Progenitor cell of endocrine pancreas (in vitro differentiated cells): ENCODE measurements at places on chromosomes 13 and 19. TPM values are rescaled to one million over a fixed set of nuclear protein-coding genes. Genes with fewer than 3 reads are reported as not detected.
A peak's percentile ranks its signal among the peaks of the same experiment; 100 is the strongest.

Gene ZNF28
- 29.4 and 32.3 TPM in 2 replicates for total RNA-seq

Gene STOML3
- total RNA-seq: not detected in 2 replicates

Gene ZNF607
- 22.7 and 28.9 TPM in 2 replicates for total RNA-seq

GRCh38 chr19:56125806-56126590 is 4.9 kb upstream of the ZNF787 start:
- no peak for DNase-seq

- DNase-seq: no peak
These were observed 3.2 kb downstream of the KLF16 start for GRCh38 chr19:1860042-1860775.

Gene SELENOV
- total RNA-seq: 5.1 and 6.5 TPM in 2 replicates

Gene LILRB5
- not detected in 2 replicates for total RNA-seq

Gene ANO8
- total RNA-seq: 45.2 and 45.3 TPM in 2 replicates

Gene STARD13
- 11.6 and 11.7 TPM in 2 replicates for total RNA-seq

DNA sequence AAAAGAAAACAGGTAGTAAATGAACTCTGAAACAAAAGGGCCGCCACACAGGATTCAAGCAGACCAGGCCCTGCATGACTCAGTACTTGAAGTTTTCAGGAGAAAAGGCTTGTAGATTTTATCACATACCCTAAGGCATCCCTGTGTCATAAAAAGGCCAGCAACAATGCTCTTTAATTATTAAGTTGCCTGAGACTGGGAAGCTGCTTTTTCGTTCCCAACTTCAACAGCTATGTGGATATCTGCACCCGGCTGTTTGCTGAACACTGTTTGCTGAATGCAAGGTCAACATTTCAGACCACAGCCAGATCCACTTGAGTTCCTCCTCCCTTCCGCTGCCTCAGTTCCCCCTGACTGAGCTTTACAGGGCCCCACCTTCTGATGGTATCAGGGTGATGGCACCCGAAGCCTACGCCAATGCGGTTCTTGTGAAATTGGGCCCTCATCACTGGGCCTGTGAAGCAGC is 6.1 kb upstream of the ECH1 start:
- no peak for DNase-seq

DNA sequence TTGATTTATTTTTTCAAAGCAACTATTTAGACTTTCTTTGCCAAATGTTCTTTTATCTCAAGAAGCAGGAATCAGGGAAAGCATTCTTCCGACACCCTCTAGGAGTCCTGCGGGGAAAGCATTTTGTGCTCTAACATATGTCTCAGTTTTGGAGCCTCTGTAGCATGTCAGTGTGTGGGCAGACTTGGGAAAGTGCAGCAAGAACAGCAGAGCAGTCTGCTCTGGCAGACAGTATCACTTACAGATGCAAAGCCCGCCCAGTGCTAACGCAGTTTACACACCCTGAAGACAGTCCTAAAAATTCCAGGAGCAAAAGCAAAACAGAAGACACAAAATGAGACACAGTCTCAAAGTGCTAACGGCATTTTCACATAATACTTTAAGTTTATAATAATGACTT is 393.5 kb downstream of the KLF12 start:
- DNase-seq: no peak

DNA sequence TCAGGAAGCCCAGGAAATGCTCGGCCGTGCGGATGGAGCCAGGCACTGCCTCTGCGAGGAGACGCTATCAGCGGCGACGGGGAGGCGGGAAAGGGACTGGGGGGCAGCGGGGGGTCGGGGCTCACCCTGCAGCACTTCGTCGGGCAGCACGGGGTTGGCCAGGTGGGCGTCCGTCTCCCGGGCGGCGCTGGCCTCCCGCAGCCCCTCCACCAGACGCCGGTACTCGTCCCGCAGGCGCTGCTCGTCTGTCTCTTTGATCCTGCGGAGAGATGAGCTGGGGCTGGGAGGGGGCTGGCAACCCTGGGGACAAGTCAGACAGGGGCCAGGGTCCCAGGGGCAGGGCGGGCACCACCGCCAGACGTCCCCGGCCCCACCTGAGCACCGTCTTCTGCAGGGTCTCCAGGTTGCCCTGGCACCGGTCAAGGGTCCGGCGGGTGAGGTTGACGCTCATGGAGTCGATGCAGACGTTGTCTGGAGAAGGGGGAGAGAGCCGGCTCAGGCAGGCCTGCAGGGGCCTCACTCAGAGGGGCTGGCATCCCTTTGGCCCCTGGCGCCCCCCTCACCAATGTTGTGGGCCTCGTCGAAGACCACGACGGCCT is 6.4 kb downstream of the ERCC2 start:
- no peak for DNase-seq

Gene KIR2DL3
- not detected in 2 replicates for total RNA-seq

DNA sequence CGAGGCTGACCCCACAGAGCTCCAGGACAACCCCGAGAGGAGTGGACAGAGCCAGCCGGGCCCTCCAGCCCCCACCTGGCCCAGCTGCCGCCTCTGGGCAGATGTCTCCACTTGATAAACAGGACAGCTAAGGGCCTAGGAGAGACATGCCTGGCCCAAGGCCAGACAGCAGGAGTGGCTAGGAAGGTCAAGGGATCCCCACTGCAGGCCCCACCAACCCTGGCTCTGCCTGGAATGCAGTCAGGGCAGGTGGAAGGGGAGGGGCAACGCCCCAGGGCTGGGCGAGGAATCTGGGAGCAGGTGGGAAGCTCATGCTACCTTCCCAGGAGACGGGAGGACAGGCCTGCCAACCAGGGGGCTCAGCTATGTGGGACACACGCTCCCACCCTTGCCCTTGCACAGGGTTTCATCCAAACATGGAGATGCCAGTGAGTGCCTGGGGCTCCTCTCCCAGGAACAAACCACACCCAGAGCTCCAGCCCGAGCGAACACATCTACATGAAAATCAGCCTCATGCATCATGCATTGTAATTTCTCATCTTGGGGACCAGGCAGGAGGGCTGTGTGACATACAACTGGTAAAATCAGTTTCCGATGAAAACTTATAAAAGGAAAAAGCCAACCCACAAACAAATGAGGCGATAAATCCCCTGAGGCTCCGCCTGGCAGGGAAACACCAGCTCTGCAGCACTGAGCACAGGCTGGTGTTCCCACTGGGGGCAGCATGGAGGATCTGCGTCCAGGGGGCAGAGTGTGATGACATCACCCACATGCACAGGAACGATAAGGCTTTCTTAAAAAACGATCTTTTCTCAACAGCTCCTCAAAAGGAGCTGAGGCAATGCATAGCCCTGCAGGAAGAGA is 25.0 kb downstream of the SH3GL1 start:
- peak; percentile 61 for DNase-seq

DNA sequence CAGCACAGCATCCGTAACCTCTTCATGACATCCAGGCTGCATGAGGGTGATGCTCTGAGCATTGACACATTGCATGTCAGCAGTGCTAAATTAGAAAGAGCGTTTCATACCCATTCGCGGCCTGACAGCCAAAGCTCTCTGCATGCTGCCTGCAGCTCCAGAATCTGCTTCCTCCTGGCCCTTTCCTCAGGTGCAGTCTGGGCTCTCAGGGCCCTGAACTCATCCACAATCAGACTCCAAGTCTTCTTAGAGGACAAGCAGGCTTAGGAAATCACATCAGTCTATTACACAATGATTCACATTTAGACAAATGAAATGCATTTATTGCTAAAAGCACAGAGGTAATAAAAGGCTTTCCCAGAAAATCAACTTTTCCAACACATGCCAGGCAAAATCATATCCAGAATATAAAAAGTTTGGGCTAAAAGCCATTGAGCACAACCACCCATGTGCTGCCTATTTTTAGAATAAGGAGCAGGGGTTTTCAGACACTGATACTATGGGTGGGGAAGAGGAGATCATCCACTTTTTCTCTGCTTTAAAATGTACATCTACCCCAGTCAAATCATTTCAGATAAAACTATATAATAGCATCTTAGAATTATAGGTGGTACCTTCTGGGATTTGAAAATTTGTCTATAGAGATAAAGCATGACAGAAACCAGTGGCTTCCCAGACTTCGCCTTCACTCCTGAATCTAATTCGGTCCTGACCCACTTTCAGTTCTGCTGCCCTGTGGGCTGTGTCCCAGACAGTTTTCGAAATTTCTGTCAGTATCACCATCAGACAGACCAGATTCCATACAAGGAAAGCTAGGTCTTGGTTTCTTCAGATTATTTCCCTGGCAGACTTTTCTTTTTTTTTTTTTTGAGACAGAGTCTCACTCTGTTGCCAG is 109.3 kb downstream of the COL4A2 start:
- DNase-seq: no peak

DNA sequence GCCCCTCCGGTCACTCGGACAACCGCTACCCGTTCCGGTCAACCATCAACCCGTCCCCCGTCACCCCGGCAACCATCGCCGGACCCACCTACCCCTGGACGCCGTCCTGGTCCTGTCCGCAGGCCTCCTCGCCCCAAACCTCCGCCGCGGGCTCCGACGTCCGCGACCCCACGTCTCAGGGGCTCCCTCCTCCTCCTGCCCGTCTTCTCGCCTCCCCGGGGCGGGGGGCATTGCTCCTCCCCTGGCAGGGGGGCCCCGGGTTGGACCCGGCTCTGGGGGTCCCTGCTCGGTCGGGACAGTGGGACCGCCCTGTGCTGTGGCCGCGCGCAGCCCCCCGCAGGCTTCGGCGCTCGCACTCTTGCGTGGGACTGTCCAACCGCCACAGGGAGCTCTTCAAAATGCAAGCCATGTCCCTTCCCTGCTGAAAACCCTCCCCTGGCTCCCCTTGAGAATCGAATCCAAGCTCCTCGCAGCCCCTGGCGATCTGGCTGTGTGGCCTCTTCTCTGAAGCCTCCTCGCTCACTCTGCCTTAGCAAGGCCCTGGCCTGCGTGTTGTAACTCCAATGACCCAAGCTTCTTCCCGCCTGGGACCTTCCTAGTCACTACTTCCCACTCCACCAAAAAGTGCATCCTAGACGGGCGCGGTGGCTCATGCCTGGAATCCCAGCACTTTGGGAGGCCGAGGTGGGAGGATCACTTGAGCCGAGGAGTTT is 8.4 kb downstream of the EPHX3 start:
- no peak for DNase-seq

- DNase-seq: no peak
These were observed 10.1 kb downstream of the URI1 start for GRCh38 chr19:29952177-29952576.

Gene KLK14
- 0.62 and 0.89 TPM in 2 replicates for total RNA-seq

- no peak for DNase-seq
These were observed 1.6 kb upstream of the KLK10 start for GRCh38 chr19:51020988-51021651.

DNA sequence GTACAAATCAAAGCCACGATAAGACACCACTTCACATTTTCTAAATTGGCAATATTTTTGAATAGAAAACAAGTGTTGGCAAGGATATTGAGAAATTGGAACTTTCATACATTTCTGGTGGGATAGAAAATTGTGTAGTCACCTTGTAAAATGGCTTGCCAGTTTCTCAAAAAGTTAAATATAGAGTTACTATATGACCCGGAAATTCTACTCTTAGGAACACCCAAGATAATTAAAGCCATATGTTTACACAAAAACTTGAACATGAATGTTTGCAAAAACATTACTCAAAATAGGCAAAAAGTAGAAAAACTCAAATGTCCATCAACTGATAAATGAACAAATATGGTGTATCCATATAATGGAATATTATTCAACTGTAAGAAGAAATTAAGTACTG is 552.5 kb downstream of the TBC1D4 start:
- DNase-seq: no peak

- DNase-seq: no peak
These were observed 43.3 kb downstream of the EPS15L1 start for GRCh38 chr19:16428372-16429036.

DNA sequence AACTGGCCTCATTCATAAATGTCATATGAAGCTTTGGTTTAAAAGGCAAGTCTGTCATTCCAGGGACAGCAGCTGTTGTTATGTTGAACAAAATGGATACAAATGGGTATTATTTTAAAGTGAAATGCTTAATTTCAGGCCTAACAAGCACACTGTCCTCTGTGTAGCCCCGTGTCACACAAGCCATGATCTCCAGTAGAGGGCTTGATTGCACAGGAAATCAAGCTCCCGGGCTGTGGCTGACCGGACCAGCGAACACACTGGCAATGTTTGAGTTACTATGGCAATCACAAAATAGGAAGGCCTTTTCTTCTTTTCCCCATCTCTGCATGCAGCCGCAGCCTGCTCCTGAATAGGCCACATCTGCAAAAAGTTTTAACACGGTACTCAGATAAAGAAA is 64.0 kb upstream of the GSX1 start:
- DNase-seq: no peak

Gene PTGIR
- total RNA-seq: not detected in 2 replicates

DNA sequence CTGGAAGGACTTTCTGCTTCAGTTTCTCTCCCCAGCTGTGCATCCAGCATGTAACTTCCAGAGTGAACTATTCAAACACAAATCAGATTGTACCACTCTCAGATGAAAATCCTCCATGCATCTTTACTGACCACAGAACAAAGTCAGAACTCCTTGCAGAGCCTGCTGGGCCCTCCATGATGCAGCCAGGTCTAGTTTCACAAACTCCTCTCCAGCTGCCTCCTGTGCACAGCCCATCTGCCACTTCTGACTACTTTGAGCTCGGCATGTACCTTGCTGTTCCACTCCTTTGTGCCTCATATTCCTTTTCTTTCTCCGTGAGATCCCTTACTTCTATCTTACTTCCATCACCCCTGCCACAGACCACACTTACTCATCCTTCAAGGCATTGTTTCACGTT is 31.4 kb downstream of the NALCN start:
- DNase-seq: no peak

DNA sequence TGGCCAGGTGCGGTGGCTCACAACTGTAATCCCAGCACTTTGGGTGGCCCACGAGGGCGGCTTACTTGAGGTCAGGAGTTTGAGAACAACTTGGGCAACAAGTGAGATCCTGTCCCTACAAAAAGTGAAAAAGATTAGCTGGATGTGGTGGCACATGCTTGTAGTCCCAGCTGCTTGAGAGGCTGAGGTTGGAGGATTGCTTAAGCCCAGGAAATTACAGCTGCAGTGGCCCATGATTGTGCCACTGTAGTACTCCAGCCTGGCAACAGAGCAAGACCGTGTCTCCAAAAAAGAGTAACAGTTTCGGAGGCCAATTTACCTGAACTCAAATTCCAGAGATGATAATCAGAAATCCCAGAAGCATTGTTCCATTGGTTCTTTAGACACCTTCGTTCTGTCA is 4.4 kb downstream of the ZNF473 start:
- DNase-seq: no peak

- no peak for DNase-seq
These were observed 5.4 kb downstream of the TM9SF2 start for GRCh38 chr13:99506634-99507033.

Gene RLN3
- not detected in 2 replicates for total RNA-seq

- DNase-seq: peak; percentile 50
These were observed 5.7 kb downstream of the JAK3 start for GRCh38 chr19:17841810-17842662.

GRCh38 chr19:51572410-51572809 is 1.3 kb downstream of the ZNF175 start:
- no peak for DNase-seq

DNA sequence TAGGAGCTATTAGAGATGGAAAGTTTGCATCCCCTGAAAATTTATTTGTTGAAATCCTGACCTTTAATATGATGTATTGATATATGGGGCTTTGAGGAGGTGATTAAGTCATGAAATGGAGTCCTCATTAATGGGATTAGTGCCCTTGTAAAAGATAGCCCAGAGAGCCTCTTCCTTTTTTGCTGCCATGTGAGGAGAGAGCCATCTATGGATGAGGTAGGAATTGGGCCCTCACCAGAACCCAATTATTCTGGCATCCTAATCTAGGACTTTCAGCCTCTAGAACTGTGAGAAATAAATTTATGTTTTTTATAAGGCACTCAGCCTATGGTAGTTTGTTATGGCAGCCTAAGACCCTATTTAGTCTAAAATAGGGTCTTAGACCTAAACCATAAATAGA is 250.2 kb upstream of the SLITRK1 start:
- DNase-seq: no peak

Gene DACT3
- total RNA-seq: 2.6 and 3.1 TPM in 2 replicates

Gene FCER2
- total RNA-seq: not detected in 2 replicates
